ENCODE measurements at places on chromosomes 3 and 15.

GRCh38 chr3:180184816-180185215 is 148.1 kb upstream of the PEX5L start:
- DNase-seq, result peak; percentile 81

- no peak for DNase-seq
Measured at GRCh38 chr3:114421204-114421603, 127.4 kb downstream of the TIGIT start.

GRCh38 chr3:13414040-13414729 is 5.9 kb downstream of the NUP210 start:
- DNase-seq, result no peak

DNA sequence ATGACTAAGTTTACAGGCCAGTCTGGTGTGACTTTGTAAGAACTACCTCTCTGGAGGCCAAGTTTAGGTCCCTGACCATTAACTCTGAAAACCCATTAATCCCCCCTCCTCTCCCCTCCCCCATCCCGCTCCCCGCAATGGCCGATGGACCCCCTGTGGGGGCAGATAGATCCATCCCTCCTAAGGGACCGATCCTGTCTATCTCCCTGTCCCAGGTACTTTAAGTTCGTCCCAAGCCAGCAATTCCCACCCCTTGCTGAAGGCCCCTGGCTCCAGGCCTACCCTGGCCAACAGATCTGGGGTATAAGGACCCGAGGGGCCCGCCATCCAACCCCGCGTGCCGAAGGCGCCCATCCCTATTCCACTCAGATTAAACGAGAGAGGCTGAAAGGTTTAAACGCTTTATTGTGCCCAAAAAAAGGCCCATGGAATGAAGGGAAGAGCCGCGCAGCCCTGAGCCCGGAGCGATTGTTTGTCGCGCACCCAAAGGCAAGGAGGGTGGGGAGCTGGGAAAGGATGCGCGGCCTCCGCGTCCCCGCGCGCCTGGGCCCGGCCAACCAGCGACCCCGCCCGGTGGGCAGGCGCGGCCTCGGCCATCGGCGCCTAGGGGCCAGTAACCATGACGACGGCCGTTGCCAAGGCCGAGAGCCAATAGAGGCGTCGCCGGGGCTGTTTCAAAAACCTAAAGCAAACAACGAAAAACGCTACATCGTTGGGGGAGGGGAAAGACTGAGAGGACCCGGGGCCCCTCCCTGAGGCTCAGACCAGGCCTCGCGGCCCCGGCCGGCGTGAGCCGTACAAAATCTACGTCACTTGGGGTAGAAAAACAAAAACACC is 35.9 kb downstream of the HMCES start:
- DNase-seq, result peak; percentile 37

GRCh38 chr15:70259028-70259424 is 161.3 kb upstream of the TLE3 start:
- DNase-seq, result no peak

- DNase-seq, result peak; percentile 83
Measured at GRCh38 chr3:112007633-112008032, 8.9 kb downstream of the TAGLN3 start.

DNA sequence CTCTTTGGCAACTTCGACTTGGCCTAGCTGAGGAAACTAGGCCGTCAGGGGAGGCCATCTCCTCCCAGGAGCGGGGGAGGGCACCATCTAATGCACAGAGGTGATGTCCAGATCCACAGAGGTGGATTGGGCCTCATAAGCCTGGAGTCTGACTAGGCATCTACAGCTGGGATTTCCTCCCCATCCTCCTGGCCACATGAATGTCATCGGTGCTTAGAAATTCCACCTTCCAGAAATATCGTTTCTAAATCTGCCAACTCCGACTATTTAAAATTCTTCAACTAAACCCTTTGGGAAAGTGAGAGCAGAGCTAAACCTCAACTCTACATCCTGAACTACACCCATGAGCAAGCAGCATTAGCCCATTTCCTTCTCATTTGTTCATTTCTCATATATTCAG is 118.7 kb downstream of the WNT5A start:
- DNase-seq, result no peak

DNA sequence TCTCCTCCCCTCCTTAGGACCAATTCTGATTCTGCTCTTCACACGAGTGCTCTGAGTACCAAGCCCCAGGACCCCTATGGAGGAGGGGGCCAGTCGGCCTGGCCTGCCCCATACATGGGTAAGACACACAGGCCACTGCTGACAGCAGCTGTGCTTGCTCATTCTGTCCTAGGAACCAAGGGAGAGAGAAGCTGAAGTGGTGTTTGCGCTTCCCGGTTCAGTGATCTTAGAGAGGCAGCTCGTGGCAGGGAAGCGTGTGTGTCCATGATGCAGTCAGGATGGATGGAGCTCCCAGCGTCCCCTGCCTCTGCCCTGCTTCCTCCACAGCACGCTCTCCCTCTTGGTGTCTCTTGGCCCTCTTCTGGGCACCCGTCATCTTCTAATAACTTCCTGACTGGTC is 77.6 kb downstream of the CRTC3 start:
- DNase-seq, result no peak

- no peak for DNase-seq
Measured at GRCh38 chr3:157582637-157582973, 79.4 kb upstream of the VEPH1 start.

DNA sequence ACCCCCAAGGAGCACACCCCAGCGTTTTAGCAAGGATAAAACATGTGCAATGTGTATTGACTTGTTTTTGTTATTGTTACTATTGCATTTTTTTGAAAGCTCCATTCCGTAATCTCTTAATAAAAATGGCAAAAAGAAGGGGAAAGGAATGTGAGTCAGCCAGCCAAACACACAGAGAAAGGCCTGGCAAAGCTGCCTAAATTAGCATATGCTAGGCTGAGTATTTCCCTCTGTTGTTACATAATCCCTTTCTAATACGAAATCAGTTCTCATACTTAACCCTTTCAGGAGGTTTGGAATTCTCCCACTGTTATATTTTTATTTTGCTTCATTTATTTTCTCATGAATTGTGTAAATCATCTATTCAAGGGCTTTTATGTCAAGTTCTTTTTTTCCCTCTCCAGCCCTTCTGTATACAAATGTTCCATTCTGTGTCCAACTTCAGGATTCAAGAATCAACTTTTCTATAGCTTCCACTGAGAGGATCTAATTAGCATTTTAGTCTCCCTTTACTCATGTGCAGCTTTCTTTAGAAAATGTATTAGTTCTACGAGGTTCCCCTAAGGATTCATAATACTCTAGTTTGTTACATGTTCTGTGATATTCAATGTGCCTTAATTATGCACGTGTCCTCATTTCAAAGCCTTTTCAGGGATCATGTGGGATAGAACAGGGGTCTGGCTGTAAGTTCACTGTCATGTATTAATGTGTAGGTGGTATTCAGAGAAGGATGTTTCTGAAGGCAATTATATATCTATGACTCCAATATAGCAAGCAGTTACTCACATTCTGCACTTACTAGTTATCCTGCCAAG is 9.2 kb downstream of the CADM2 start:
- DNase-seq, result no peak

GRCh38 chr3:125175295-125176078 is 37.1 kb downstream of the SLC12A8 start:
- DNase-seq, result no peak

DNA sequence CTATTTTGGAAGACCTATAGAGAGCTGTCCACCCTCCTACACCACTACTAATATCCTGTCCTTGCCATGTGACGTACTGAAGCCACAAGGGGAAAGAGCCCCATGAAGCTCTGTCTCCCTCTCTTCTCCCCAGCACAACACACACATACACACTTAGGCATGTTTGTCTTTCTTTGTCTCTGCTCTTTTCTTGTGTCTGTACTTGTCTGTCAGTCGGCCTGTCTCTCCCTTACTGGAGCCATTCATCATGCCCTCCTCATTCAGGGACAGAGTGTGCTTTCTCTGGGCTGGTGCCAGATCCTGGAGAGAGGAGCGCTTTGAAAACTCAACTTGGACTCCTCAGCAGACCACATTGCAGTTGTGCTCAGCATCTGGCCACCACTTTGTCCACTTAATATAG is 47.6 kb downstream of the PSMD6 start:
- DNase-seq, result no peak

DNA sequence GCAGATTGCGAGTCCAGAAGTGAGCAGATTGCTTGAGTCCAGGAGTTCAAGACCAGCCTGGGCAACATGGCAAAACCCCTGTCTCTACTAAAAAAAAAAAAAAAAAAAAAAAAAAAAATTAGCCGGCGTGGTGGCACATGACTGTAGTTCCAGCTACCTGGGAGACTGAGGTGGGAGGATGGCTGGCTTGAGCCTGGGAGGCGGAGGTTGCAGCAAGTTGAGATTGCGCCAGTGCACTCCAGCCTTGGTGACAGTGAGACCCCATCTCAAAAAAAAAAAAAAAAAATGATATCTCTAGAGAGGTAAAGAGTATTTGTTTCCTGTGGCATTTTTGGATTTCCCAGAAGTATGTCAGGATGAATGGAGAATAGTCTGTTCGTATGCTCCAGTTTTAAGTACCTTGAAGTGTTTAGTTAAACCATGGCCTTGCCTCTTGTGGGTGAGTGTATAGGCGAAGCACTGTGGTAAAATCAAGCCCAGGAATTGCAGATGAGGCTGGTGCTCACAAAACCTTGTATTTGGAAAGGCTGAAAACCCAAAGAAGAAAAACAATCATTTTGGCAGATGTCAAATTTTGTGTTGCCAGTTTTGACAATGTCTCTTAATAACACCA is 5.9 kb downstream of the CACNA1D start:
- DNase-seq, result no peak

DNA sequence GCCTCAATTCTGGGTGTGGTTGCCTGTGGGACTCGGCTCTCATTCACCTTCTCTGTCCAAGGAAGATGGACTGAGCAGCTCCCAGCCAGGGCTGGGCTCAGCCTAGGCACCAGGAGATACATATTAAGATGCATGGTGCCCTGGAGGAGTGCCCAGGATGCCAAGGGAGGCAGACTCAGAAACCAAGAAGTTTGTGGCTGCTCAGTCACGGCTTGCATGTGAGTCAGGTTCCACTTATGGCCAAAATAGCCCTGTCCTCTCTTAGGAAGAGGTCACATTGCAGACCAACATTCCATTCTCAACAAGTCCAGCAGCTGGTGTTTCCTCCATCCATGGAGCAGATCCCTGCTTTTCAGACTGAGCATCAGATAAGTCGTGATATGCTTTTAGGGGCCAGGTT is 21.8 kb downstream of the CDCP1 start:
- DNase-seq, result no peak

DNA sequence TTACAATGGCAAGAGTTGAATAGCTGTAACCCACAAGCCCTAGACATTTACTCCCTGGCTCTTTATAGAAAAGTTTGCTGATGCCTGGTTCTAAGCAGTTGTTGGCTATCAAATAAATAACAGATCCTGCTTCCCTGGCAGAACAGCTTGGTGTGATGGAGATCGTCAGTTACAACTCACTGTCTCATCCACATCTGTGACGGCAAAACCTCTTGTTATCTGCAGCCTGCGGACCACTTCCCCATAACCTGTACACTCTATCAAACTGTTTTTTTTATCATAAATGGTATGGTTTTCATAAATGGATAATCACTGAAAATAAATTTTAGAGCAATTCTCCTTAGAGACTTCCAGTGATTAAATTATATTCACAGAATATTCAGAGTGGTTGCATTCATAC is 14.1 kb downstream of the ZDHHC3 start:
- DNase-seq, result no peak

DNA sequence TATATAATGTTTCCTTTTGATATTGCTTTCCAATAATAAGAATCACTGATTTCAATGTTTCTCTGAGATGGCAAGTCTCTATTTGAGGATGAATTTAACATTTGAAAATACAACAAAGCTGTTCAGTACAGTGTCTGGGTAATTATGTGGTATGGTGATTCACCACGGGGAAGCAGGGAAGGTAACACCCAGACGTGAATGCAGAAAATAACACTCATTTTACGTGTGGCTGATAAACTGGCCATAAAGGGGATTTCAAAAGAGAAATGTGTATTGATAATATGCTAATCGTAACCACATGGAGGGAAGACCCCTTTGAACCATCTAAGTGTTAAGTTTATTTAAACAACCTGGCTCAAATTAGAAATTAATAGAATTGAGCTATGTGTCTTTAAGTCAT is 344.6 kb downstream of the GRM7 start:
- DNase-seq, result no peak

- no peak for DNase-seq
Measured at GRCh38 chr15:92833106-92833433, 67.1 kb upstream of the CHD2 start.

DNA sequence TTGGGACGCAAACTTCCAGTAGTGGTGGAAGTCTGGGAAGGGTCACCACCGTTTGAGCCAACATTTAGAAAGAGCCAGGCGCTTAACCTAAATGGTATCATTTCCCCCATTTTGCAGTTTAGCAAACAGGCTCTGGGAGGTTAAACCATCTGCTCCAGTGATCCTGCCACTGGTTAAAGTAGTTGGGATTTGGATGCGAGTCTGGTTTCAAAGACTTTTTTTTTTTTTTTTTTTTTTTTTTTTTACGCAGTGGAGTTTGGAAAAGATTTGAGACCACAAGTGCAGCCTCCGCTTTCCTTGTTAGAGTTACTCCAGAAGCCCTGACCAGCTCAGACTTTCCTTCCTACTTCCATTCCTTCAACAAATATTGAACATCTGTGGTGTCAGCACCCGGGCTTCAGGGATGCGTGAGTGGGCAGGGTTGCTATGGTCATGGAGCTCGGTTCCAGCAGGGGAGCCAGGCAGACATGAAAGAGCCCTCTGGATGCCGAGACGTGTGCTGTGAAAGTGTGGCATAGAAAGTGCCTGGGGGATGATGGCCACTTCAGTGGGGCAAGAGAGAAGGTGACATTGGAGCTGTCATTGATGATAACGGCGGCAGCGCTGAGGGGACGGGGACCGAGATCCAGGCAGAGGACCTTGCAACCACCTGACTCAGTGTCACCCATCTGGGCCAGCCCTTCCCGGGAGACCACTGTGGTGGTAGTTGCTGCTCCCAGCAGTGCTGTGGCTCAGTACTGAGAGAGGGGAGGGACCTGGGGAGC is 1.1 kb upstream of the RNU6-1 start:
- no peak for DNase-seq

DNA sequence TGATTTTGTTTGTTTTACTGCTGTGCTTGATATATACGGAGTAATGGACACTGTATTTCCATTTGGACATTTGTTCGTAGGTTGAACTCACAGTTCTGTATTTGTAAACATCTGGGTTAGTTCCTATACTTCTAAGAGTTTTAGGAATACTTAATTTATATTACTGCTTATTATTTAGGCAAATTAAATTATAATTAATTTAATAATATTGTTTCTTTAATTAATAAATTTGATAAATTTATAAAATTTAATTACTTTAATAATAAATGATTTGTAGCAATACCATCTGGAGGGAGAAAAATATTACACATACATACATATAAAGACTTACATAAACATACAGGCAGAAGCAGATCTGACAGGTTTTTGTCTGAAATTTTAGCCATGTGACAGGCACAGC is 14.5 kb upstream of the B4GALT4 start:
- no peak for DNase-seq

DNA sequence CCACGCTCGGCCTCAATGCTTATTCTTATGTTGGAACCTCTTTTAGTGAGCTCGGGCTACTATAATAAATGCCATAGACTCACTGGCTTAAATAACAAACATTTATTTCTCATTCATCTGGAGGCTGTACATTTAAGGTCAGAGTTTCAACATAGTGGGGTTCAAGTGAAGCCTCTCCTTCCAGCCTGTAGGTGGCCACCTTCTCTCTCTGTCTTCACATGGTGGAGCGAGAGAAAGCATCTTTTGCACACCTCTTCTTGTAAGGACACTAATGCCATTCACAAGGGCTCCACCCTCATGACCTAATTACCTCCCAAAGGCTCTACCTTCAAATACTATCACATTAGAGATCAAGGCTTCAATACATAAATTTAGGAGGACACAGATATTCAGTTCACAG is 520.3 kb upstream of the EPHA6 start:
- no peak for DNase-seq
